ENCODE measurements at places on chromosomes 12 and 14.

- DNase-seq: no peak
Measured at GRCh38 chr12:75921622-75922289, 109.8 kb downstream of the PHLDA1 start.

DNA sequence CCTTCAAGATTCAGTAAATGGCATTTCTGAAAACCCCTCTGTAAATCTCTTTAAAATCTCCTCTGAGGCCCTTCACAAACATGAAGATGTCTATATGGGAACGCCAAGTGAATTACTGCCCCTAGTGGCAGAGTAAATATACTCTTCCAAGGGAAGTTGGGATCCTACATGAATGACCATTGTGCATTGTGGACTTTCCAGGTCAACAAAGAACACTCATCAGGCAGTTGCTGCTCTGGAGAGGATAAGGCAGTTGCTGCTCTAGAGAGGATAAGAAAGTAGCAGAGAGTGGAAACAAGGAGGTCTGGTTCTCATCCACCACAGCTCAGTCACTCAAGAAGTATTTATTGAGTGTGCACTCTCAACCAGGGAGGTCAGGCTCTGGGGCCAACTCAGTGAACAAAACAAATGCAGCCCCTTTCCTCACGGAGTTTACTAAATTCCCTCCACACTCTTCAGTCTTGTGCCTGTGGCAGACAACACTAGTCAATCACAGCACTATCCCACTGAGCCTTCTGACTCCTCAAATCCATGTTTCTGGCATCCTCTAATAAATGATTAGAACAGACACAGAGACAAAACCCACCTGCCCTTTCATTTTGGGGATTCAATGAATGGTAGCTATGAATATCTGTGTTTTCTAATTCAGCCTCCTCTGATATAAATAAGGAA lies 52.9 kb downstream of the SVOP start:
- no peak for DNase-seq

- peak; percentile 46 for DNase-seq
Measured at GRCh38 chr12:57093415-57094207, 4.7 kb downstream of the NAB2 start.

GRCh38 chr12:79661629-79662028 lies 29.1 kb downstream of the PAWR start:
- no peak for DNase-seq

DNA sequence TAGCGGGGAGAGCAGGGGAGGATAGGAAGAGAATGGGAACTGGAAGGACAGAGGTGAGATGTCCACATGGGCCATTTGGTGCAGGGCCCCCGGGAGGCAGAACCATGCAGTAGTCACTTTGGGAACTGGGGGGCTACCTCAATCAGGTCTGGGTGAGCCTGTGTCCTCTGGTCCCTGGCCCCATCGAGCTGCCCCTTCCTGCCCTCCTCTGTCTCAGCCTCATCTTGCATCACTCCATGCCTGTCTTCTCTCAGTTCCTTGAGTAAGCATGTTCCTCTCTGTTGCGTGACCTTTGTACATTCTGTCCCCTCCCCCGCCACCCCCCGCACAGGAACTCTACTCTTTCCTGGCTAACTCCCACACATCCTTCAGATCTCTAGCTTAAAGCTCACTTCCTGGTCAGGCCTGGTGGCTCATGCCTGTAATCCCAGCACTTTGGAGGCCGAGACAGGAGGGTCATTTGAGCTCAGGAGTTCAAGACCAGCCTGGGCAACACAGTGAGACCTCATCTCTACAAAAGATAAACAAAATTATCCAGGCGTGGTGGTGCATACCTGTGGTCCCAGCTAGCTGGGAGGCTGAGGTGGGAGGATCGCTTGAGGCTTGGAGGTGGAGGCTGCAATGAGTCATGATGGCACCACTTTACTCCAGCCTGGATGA lies 23.2 kb downstream of the FOS start:
- no peak for DNase-seq

DNA sequence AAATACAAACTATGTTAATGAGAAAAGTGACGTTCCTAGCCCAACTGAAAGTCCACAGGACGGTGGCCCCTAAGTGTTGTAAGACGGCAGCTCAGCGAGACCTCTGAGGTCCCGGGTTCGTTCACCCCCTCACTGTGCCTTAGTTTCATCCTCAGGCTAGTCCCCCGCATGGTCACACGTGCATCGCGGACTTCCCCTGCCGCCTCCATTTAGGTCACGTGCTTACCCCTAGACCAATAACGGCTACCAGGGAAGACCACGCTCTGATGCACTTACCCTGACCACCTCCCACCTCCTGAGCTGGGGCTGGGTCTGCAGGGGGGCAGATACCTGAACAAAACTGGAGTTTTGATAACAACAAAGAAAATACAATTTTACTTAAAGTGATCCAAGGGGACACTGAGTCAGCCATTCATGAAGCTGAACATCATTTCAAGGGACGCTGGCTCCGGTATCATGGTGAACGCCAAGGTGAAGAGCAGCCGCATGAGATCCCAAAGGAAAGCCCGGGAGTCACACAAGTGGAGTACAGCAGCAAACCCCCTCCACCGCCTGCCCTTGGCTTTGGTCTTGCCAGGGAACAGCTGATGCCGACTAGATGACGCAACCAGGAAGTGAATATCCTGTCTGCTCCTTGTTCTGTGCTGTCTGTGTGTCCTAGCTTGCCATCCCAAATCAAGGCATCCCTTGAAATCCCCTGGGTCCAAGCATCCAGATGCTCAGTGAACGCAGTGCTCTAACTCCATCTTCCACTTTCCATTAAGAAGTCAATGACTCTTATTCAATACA lies 274.1 kb downstream of the PCNX1 start:
- DNase-seq: no peak

DNA sequence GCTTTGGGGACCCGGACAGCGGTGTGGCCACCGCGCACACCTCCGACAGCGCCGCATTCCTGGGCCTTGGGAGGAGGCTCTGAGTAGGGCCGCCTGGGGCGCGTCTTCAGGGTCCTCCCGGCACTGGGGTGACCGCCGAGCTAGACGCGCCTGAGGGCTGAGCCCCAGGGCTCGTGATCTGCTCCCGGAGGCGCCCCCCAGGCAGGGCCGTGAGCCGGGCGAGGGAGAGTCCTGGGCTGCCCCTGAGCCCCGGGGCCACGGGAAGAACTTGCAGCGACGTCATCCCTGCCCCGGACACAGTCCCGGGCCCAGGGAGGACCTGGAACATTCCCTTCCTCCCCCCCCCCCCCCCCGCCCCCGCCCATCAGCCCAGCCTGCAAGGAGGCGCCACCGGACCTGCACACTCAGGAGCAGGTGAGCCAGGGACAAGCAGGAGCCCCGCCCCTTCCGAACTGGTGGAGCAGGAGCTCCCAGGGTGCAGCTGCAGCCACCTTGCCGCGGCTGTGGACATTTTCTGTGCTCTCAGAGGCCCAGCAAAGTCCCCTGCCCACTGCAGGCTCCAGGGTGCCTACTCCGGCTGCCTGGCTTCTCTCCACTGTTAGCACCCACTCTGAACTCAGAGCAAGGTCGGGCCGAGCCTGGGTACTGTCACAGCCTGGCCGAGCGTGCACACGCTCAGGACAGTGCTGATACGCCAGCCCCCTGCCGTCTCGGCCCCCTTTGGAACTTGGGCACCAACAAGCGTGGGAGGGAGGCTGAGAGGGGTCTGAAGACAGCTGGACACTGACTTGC lies 50.7 kb downstream of the A2M start:
- DNase-seq: no peak

DNA sequence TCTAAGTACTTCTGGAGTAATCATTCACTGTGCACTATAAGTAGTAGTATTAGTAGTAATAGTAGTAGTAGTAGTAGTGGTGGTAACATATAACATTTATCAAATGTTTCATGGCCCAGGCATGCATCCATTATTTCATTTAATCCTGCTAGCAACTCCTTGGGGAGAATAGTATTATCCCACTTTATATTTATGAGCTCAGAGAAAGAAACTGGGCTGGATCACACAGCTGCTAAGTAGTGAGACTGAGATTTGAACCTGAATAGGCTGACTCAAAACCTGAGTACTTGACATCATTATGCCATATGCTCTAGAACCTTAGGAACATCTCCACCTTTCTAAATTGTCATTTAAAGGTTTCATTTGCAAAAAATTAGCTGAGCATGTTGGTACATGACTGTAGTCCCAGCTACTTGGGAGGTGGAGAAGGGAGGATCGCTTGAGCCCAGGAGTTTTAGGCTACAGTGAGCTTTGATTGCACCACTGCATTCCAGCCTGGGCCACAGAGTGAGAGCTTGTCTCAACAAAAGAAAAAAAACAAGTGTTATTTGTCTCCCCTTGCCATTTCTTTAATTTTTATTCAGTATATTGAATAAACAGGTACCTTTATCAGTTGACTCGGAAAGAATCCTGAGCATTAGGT lies 11.4 kb upstream of the NID2 start:
- no peak for DNase-seq

GRCh38 chr14:90489916-90490719 lies 93.3 kb downstream of the CALM1 start:
- no peak for DNase-seq

GRCh38 chr14:36646664-36647416 lies 14.8 kb upstream of the PAX9 start:
- DNase-seq: no peak

DNA sequence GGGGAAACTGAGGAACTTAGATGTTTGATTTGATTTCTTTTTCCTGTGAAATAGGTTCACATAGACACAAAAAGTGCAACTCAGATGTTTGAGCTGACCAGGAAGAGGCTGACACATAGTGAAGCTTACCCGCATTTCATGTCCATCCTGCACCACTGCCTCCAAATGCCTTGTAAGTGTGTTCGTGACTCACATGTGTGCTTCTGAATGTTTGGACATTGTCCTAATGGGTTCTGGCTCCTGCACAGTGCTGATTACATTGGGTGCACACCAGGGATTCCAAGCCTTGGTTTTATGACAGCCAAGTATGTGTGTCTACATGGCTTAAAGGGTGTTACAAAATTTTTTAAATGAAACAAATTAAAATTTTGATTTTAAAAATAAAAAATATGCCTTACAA lies 137.4 kb downstream of the DAAM1 start:
- DNase-seq: no peak

- DNase-seq: no peak
Measured at GRCh38 chr12:101761350-101761749, 22.1 kb upstream of the SYCP3 start.

GRCh38 chr12:25811656-25812126 lies 146.8 kb upstream of the RASSF8 start:
- DNase-seq: no peak

DNA sequence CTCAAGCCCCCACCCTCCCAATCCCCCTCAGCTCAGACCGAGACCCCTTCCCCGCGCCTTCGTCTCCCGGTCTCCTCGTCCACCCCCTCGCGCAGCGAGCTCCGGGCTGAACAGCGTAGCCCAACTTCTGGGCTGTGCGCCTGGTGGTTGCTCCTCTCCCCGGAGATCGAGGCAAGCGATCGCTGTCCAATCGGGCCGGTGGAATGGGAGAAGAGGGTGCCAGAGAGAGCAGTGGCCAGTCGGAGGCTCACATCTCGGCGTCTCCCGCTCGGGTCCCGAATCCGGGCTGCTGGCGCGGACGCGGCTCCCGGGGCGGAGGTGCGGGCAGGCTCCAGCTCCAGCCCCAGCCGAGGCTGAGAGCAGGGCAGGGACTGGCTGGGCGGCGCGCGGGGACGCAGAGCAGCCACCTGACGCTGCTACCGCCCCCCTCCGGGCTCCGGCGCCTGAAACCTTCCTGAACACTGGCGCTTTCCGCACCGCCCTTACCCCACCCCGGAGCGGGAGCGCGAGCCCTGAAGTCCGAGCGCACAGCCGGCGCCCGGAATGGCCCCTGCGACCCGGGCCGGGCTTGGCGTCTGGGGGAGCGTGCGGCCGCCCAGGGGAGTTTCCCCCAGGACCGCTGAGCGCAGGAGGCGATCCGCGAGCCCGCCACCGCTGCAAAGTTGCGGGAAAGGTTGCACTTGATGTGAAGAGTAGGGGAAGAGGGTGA lies 508 bp upstream of the KCNH5 start:
- no peak for DNase-seq

GRCh38 chr12:106045251-106045674 lies 93.5 kb downstream of the NUAK1 start:
- no peak for DNase-seq

DNA sequence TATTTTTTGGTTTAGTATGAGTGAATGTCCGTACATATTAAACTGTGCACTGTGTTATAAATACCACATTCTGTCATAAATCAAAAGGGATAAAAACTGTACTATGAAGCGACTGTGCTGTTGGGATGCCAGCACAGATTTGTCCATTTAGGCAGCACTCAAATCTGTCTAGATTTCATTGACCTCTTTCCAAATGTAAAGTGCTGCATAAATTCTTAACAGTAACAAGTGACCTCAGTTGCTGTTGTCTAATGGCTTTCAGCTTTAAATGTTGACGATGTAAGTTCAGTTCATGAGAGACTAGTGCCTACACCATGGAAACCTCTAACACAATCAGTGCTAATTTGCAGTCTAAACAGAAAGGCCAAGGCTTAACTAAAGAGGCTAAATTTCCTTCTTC lies 531.4 kb upstream of the LMO3 start:
- DNase-seq: no peak

GRCh38 chr12:94445662-94446061 lies 14.0 kb downstream of the CEP83 start:
- no peak for DNase-seq

DNA sequence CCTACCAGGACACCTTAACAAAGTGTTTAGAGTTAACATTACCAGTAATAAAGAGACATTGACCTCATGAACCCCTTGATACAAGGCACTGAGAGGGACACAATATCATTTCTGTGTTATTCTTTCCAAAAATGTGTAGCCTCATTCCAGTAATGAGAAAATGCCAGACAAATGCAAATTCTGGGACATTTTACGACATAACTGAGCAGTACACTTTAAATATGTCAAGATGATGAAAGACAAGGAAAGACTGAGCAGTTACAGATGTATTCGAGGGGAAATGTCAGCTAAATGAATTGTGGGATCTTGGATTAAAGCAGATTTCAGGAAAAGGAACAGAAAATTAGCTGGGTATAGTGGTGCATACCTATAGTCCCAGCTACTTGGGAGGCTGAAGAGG lies 255.6 kb downstream of the ERC1 start:
- no peak for DNase-seq

DNA sequence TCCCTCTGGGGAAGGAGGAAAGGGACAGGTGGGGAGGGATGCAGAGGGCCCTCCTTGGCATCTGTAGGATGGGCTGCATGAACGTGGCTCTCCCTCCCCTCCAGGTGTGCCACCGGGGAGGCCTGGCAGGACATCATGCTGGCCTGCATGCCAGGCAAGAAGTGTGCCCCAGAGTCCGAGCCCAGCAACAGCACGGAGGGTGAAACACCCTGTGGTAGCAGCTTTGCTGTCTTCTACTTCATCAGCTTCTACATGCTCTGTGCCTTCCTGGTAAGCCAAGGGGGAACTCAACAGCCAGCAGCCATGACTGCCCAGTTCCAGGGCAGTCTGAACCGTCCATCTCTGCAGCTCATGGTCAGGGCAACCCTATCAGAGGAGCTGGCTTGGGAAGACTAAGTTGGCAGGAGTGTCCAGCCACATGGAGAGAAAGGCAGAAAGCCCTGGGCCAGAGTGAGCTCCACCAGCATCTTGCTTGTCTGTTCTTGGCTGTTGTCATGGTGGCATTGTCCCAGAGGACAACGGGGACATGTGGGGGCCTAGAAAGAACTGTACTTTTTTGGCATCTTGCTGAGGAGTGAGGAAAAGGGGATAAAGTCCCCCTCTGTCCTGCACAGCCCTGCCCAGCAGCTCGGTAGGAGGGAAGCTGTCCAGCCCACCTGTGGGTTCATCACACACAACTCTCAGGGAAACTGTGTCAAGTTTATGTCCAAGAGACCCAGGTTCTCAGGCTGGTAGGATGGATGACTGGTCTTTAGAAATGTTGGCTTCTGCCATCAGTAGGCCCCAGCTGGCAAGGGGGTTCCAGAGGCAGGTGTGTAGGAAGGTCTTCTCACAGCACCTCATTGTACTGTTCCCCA lies 129.8 kb upstream of the FKBP4 start:
- no peak for DNase-seq

- no peak for DNase-seq
Measured at GRCh38 chr12:103169-103981, 36.8 kb downstream of the IQSEC3 start.
